ENCODE measurements at places on chromosomes 16 and 17. TPM values are rescaled to one million over a fixed set of nuclear protein-coding genes. Genes with fewer than 3 reads are reported as not detected.

Gene CCL16
- not detected for total RNA-seq

Gene REXO5
- 4.9 TPM for total RNA-seq

Gene KCNJ16
- 0.24 TPM for total RNA-seq

Gene SLC12A3
- 0.11 TPM for total RNA-seq

Gene AURKB
- total RNA-seq: 6.4 TPM

Gene TBC1D26
- total RNA-seq: not detected

Gene NEK8
- 5.7 TPM for total RNA-seq

Gene PRRT2
- total RNA-seq: 2.0 TPM

Gene NR1D1
- 16.9 TPM for total RNA-seq

Gene CHST4
- not detected for total RNA-seq

Gene WFDC1
- 4.3 TPM for total RNA-seq

Gene FSCN2
- total RNA-seq: 2.3 TPM

Gene ASPA
- total RNA-seq: 1.0 TPM

Gene DNAH9
- total RNA-seq: 0.47 TPM

Gene RHBDL3
- total RNA-seq: 0.73 TPM

Gene RND2
- 0.15 TPM for total RNA-seq

Gene CD300E
- total RNA-seq: not detected

Gene PRPF8
- 162 TPM for total RNA-seq

Gene PYDC1
- total RNA-seq: not detected

Gene ABCC12
- not detected for total RNA-seq

Gene FNDC8
- total RNA-seq: not detected

Gene PABPN1L
- total RNA-seq: not detected

Gene ZNF286A
- total RNA-seq: 10.0 TPM

Gene SOST
- total RNA-seq: not detected

Gene PIPOX
- total RNA-seq: 2.2 TPM

Gene CORO6
- total RNA-seq: 4.4 TPM

Gene SLC9A5
- total RNA-seq: 0.61 TPM

Gene GRN
- 572 TPM for total RNA-seq

Gene CACNA1H
- total RNA-seq: 15.6 TPM

Gene APOBR
- 96.0 TPM for total RNA-seq

Gene NT5C3B
- 18.8 TPM for total RNA-seq

Gene DNAI2
- not detected for total RNA-seq

Gene MFSD6L
- total RNA-seq: 5.1 TPM
